NCI-H1417 treated with DMSO at 0.1 percent for 48 hours (cell line): ENCODE measurements at places on chromosomes 5 and 9.
A peak's percentile ranks its signal among the peaks of the same experiment; 100 is the strongest.

- DNase-seq: no peak
Measured at GRCh38 chr5:144166696-144167095, 3.8 kb downstream of the YIPF5 start.

DNA sequence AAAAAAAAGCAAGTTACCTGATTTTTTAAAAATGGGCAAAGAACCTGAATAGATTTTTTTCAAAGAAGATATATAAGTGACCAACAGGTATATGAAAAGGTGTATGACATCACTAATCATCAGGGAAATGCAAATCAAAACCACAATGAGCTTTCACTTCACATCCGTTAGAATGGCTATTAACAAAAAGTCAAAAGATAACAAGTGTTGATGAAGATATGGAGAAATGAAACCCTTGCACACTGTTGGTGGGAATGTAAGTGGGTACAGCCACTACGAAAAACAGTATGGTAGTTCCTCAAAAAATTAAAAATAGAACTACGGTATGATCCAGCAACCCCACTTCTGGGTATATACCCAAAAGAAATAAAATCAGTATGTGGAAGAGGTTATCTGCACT is 134.8 kb downstream of the UGCG start:
- no peak for DNase-seq

- DNase-seq: no peak
Measured at GRCh38 chr9:14661421-14662059, 31.7 kb downstream of the ZDHHC21 start.

GRCh38 chr5:173697931-173698579 is 81.6 kb upstream of the BOD1 start:
- no peak for DNase-seq

DNA sequence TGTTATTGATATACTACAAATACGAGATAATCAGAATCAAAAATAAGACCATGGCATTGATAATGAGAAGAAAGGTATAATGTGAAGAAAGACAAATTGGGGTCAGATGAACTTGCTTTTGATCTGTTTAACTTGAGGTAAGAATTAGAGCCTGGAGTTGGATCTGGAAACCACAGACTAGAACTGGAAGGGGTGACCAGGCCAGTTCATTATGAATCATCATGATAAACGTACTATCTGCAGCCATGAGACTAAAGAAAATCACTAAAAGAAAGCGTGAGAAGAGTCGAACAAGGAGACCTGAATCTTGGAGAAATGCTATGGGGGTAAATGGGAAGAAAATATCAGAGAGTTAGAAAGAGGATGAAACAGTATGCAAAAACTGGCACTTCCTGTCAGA is 967.5 kb downstream of the NR2F1-AS1 start:
- DNase-seq: no peak

- no peak for DNase-seq
Measured at GRCh38 chr9:119453980-119454379, 84.7 kb upstream of the BRINP1 start.

GRCh38 chr5:169746147-169746694 is 109.1 kb downstream of the DOCK2 start:
- DNase-seq: no peak

DNA sequence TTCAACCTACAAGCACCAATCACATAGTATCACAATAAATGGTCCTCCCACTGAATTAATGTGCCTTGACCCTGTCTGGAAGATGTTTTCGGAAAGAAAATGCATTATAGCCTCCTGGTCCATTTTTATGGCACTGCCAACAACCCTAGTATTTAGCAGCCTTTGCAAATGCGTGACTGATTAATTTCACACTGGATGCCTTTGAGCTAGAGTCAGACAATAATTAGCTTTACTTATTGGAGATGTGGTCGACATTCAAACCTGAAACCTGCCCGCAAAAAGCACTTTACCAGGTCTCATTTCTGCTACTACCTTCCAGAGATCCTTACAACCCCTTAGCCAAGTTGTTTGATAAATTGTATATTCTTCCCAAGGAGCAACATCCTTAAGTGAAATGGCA is 119.3 kb upstream of the DPYSL3 start:
- no peak for DNase-seq

- no peak for DNase-seq
Measured at GRCh38 chr5:164170814-164171213, 665.4 kb downstream of the MAT2B start.

- no peak for DNase-seq
Measured at GRCh38 chr9:21432672-21433425, 7.4 kb upstream of the IFNA1 start.

- no peak for DNase-seq
Measured at GRCh38 chr5:6190838-6191237, 187.5 kb downstream of the MED10 start.

GRCh38 chr9:33170464-33171415 is 3.6 kb upstream of the B4GALT1 start:
- no peak for DNase-seq

GRCh38 chr9:135906291-135907005 is 898 bp downstream of the CAMSAP1 start:
- no peak for DNase-seq

DNA sequence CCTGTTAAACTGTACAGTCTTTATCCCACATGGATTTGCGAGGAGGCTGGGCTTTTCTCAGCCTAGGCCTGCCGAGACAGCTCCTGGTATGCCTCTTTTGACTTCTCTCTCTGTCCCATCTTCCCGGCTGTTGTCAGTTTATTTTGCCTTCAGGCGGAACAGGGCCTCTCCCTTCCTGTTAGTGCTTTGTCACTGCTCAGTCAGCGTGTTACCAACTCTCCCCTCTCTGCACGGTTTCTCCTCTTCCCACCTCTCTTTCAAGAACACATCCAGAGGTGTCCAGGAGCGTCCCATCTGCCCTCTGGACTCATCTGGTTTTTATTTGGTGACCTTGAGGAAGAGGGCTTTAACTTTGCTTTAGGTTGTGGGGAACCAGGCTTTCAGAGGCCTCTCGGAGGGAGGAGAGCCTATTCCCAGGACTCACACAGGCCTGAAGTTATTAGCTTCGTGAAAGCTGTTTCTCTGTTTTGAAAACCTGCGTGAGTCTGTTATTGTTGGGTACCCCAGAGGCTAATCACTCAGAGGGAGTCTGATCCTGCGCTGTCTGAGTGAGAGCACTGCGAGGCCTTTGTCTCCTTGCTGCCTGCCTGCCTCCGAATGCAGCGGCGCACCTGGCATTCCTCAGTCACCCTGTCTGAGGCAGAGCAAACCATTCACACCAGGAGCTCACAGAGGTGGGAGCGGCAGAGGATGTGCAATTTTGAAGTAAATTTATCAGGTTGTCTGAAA is 234.4 kb upstream of the MPDZ start:
- DNase-seq: peak; percentile 23

DNA sequence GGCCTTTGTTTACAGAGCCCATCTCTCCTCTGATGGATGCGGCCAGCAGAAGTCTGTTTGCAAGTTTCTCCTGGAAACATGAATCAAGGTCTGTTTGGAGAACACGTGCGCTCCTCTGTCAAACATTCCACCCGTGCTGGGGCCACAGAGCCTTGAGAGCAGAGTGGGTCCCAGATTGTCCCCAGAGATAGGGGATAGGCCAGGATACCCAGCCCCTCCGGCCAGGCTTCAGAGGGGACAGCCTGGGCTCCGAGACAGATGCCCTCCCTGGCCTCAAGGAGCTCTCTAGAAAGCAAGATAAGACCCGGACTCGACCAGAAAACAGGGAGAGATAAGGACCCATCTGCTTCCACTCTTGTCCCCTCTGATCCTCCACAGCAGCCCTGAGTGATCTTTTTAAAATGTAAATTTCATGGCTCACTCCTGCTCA is 40.4 kb upstream of the HAND1 start:
- DNase-seq: no peak

GRCh38 chr9:113313261-113313660 is 10.1 kb upstream of the RNF183 start:
- no peak for DNase-seq

DNA sequence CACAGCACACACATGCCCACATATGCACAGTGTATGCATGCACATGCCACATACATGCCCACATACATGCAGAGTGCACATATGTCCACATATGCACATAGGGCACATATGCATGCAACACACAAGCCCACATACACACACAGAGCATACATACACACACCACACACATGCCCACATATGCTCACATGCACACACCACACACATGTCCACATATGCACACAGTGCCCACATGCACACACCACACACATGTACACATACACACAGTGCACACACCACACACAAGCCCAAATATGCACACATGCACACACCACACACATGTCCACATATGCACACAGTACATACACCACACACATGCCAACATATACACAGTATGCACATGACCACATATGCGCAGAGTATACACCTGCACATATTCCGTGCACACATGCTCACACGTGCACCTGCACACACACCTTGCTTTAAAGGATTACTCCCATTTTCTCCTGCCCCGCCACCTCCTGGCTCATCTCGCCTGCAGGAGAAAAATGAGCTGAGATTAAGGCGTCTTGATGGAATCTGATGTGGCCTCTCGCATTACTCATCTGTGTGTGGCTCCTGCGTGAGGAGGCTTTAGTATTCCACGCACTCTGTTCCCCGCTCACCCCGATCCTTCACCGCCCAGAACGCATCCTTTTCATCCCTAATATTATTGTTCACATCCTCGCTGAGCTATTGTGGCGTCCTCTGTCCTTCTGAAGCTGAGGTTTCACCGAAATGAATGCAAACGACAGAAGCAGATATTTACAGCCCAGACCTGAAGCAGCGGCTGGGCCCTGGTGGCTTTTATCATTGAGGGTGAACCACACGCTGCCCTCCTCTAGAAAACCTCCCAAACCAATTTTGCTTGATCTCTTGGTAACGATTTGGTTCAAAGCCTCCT is 182.7 kb downstream of the OLFM1 start:
- no peak for DNase-seq

DNA sequence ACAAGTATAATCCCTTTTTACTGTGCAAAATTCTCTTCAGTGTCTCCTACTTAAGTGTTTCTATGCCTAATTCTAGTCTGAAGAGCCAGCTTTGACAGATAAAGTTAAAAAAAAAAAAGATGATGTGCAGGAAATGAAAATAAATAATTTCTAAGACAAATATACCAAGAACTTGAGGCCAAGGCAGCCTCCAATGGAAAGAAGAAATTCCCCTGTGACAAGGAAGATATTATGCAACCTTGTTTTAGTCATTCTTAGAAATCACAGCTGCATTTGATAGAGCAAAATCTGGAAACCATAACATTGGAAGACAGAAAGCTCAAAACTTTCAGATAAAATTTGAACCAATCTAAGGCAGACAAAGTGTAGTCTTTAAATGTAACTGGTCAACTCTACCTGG is 375.9 kb upstream of the TLE4 start:
- no peak for DNase-seq

DNA sequence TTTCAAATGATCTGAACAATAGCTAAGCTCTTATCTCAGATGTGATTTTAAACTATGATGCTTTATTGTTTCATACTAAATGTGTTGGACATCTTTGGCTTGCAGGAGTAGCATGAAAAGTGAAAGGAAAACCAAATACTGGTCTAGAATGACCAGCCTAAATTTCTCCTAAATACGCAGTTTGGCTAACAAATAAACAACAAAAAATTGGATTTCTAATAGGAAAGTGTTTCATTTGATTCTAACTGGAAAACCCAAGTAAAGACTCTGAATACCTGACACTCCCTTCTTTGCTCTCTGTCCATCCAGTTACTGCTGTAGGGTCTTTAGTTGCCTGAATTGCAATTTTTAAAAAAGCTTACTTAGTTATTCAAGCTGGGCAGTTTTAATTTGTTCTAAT is 111.7 kb upstream of the ACOT12 start:
- no peak for DNase-seq

DNA sequence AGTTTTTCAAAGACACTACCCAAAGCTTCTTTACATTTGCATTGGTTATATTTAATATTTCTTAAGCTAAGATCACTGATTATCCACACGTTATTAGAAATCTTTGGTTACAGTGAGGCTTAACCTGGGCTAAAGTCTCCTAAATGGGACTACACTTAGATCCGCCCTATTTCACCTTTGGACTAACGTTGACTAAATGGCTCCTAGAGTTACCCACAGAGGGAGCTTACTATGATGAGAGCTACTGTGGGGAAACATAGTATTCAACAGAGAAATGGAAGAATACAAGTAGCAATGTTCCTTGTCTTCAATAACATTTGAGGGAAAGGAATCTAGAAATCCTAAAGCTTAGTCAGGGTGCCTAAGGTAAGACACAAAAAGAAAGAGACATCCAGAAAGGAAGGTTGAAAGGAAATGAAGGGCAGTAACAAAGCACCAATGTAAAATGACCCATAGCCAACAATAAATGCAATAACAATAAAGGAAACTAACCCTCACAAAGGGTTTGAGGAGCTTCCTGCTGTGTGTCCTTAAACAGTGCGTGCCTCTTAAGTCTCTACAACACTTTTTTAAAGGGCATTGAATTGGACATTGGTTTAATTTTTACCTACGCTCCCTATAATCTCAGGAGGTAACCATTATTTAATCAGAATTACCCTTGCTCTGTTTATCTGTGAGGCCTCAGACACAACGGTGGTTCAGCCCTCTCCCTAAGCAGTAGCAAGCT is 217.1 kb downstream of the PJA2 start:
- DNase-seq: no peak

DNA sequence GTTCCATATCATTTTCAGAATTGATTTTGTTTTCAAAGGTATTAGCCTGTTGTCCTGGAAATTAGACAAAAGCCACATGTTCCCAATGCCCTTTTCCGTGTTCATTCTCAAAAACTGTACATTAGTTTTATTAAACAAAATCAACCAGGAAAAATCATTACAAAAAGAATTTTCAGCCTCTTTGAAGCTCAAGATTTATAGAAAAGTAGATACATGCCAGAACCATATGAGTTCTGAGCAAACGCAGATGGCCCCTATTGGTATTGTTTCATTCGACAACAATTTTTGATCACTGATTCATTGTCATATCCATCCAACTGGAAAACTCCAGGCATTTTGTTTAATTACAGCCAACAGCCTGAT is 148.5 kb upstream of the GRAMD2B start:
- DNase-seq: no peak

- DNase-seq: no peak
Measured at GRCh38 chr5:101458587-101458986, 555.5 kb upstream of the ST8SIA4 start.

- no peak for DNase-seq
Measured at GRCh38 chr9:96859461-96860198, 5.3 kb upstream of the ZNF782 start.

GRCh38 chr9:134699343-134699740 is 57.7 kb downstream of the COL5A1 start:
- DNase-seq: no peak

DNA sequence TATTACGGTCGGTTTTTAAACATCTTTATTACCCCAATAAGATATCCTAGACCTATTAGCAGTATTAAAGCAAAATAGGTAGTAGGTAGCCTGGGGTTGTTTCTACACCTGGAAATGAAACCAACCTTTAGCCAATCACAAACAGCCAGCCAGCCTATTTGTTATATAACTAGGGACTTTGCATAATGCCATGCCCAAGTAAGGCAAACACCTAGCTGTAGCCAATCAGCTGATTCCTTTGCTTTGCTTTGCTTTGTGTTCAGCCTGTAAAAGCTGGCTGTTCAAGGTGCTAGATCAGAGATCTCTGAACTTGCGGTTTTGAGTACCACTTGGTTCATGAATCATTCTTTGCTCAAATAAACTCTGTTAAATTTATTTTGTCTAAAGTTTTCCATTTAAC is 46.5 kb upstream of the SETD9 start:
- no peak for DNase-seq

- no peak for DNase-seq
Measured at GRCh38 chr5:89560696-89561095, 677.7 kb upstream of the MEF2C start.

- DNase-seq: no peak
Measured at GRCh38 chr5:91224456-91224855, 158.7 kb downstream of the ARRDC3 start.
